ENCODE measurements at places on chromosomes 4 and X. TPM values are rescaled to one million over a fixed set of nuclear protein-coding genes. Genes with fewer than 3 reads are reported as not detected.

Gene NR3C2
- total RNA-seq: 52.4 TPM

Gene PDE6B
- 5.0 TPM for total RNA-seq

Gene USP17L25
- not detected for total RNA-seq

Gene NMU
- total RNA-seq: not detected

Gene MAMLD1
- total RNA-seq: 0.11 TPM

Gene ART3
- not detected for total RNA-seq

Gene CT83
- total RNA-seq: not detected

Gene MAOA
- 50.3 TPM for total RNA-seq

Gene MID2
- 27.4 TPM for total RNA-seq

Gene HSPA4L
- 1.6 TPM for total RNA-seq

Gene KLHL13
- 0.11 TPM for total RNA-seq

Gene LPAR4
- not detected for total RNA-seq

Gene AASDH
- 9.9 TPM for total RNA-seq

Gene S100G
- total RNA-seq: not detected
